ENCODE measurements at places on chromosomes 6 and 20.
A peak's percentile ranks its signal among the peaks of the same experiment; 100 is the strongest.

DNA sequence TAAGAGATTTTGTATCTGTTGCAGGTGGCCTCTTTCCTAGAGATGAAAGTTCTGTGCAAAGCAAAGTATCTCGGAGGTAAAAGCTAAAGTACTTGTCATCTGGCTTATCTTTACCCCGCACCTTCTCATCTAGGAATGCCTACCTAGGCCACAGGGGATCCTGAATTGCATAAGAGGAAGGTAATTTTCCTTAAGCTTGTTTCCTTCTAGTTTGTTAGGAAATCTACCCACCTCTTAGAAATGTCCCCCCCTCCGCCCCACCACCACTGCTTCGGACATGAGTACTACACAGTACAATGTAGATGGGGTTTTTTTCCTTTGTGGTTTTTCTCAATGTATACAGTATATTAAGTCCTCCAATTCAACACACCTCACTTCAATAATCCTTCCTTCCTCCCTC lies 21.5 kb downstream of the FOXC1 start:
- DNase-seq = no peak

- DNase-seq = peak; percentile 28
Measured at GRCh38 chr6:143058987-143059386, 1.7 kb upstream of the AIG1 start.

- DNase-seq = no peak
Measured at GRCh38 chr20:57608516-57608915, 11.7 kb downstream of the ZBP1 start.

DNA sequence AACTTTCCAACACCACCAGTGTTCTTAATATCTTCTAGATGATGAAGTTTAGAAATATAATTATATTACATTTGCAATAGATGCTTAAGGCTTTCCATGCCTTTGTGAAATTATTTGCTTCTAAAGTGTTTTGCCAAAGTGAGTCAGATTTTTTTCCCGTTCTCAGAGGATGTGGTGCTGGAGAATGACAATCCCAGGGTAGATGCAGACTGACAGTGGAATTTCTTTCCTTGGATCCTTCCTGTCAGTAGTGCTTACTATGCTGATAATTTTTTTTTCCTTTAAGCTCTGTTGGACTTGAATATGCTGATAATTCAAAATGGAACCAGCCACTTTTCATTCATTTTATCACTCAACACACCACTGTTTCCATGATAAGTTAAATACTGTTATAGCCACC lies 59.9 kb upstream of the SOX4 start:
- no peak for DNase-seq

DNA sequence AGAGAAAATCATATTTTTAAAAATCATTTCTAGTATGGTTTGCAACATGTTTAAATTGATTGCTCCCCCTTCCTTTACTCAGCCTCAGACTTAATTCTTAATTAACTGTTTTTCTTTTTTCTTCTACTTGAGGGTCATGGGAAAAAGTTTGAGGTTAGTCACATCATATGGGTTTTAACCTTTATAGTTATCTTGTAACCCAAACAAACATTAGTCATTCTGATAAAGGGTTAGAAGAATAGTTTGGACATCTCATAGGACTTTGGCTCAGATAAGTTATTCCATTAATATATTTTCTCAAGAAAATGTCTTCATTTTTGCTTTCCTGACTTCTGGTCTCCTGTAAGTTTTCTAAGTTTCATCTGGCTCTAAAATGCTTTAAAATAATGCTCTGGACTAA lies 34.5 kb upstream of the TSPYL1 start:
- no peak for DNase-seq

- no peak for DNase-seq
Measured at GRCh38 chr6:80523010-80523409, 416.5 kb downstream of the BCKDHB start.

DNA sequence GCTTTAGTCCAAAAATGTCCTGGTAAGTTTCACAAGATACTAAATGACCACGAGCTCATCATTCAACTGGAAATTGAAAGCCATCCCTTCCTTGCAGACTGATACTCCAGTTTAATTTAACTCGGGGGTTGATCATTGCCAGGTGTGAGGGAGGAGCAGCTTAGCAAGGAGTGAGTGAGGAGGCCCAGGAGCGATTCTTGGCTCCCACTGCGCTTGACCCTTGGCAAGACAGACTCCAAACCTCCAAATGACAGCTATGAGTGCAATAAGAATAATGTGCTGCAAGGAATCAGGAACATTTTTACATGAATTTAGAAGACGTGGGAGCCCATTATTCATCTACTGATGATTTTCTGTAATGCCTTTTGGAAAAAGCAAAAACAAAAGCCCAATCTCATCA lies 64.9 kb downstream of the LAMA4 start:
- no peak for DNase-seq

DNA sequence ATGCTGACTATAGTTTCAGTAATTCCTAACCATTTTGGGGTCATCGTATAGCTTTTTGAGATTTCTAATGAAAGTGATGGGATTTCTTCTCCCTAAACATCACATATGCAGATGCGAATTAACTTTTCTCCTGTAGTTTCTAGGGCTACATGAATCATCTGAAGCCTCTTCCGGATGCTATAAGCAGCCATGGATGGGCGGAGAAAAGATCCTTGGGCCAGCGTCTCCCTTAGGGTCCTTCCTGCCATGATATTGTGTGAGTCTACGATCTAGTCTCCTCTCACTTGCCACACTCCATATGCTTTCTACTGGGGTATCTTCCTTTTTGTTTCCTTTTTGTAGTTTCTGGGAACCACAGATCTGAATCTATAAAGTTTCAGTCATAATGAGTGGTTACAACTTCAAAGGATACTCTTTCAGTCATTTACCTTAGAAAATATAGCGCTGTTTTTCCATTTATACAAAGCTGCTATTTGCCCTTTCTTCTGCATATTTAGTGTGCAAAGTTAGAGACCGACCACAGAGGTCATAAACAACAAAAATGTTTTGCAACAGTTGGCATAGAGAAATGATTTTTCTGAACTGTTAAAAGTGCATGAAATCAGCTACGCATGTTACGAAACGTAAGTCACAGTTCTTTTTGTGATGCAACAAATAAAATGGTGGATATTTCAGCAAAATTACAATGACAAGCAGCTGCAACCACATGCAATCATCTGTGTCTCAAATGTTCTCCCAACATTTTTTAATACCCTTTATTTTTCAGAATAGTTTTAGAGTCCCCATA lies 396.2 kb upstream of the SLC35B3 start:
- DNase-seq = no peak

DNA sequence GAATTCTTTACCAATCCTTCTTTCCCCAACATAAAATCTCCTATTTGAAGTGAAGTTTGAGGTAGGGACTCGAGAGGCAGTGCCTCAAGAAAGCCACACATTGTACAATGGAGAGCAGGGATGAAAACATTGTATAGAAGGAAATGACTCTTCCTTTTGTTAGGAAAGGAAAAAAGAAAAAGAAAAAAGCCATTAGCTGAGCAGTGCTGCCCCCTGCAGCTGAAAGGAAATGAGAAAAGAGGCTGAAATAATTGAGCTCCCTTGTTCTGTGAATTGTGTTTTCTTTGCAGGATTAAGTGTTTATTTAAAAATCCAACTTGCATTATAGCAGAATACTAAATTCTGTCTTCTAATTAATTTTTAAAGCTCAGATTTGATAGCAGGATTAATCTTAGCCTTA lies 162.9 kb upstream of the SASH1 start:
- peak; percentile 20 for DNase-seq

DNA sequence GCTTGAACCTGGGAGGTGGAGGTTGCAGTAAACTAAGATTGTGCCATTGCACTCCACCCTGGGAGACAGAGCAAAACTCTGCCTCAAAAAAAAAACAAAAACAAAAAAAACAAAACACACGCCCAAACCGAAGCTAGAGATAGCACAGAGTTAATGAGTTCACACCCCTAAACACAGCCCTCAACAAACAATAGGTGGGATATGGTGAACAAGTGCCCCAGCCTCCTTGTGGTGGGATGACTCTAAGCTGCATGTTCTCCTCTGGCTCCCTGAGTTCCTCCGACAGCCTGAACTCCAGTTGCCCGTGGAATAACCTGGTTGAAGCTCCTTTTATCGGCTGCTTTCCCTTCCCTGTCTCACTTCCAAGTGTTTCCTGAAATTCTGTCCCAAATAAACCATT lies 22.1 kb upstream of the DSN1 start:
- no peak for DNase-seq

GRCh38 chr20:14313341-14314020 lies 23.9 kb downstream of the FLRT3 start:
- no peak for DNase-seq

DNA sequence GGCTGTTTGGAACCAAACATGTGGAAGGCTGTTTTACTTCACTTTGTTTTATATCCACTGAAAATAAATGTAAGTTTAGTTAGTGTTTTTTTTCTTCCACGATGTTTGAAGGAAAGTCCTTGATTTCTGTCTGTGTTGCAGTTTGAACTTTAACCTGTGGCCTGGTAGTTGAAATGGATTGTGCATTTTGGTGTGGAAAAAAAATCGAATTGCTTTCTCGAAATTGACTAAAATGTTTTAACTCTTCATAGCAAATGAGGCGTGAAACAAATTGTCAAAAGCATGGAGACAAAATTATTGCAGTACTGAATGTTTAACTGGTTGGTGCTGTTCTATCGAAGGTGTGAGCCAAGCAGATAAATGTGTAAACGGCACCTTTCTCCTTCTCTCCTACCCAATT lies 24.5 kb downstream of the ARID1B start:
- DNase-seq = no peak

GRCh38 chr6:122712093-122712447 lies 67.4 kb upstream of the FABP7 start:
- no peak for DNase-seq

DNA sequence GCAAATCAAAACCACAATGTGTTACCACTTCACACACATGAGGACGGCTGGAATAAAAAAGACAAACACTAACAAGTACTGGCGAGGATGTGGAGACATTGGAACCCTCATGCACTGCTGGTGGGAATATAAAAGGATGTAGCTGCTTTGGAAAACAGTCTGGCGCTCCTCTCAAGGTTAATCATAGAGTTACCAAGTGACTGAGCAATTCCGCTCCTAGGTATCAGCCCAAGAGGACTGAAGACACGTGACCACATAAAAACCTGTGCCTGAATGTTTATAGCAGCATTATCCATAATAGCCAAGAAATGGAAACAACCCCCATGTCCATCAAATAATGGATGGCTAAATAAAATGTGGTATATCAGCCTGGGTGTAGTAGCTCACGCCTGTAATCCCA lies 45.0 kb downstream of the VSTM2L start:
- no peak for DNase-seq

DNA sequence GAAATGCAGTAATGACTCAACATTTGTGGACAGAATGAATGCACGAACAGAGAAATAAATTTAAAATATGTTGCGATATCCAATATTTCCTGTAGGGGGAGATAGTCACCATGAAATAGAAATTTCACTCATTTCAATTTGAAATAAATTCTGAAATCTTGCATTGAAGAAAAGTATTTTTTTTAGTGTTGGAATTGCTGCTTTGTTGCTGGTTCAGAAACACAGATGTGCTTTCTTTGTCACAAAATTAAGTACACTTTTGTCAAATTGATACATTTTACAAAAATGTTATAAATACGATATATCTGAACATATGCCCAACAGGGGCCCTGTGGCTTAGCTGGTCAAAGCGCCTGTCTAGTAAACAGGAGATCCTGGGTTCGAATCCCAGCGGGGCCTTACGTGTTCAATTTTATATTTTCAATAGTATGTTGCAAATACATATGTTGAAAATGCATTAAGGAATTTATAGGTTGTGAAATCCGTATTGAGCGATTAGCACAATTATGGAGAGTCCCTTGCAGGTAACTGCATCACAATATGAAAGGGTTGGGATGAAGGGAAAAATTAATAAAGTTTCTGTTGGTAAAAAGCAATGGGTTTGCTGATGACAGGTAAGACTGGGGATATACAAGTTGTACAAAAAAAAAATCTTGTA lies 85.4 kb upstream of the PRSS16 start:
- DNase-seq = no peak

- DNase-seq = no peak
Measured at GRCh38 chr6:1049900-1050299, 262.0 kb upstream of the FOXQ1 start.

DNA sequence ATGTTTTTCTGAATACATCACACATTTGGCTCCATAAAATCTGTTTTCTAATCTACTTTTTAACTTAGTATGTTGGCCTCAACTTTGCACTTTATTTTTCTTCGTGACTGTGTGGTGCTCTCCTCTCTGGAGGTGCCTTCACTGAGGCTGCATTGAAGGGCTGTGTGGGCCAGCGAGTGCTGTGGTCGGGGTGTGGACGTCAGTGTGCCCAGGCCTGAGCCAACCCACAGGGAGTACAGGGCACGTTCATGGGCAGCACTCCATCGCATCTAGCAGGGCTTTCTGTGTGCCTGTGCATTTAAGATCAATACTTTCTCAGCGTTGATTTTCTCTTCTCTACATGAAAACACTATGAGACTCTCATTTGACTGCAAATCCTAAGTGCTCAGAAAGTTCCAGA lies 37.8 kb downstream of the DACT2 start:
- no peak for DNase-seq

GRCh38 chr6:149823013-149823412 lies 41.1 kb downstream of the LRP11 start:
- DNase-seq = no peak

- DNase-seq = no peak
Measured at GRCh38 chr20:15359056-15359455, 1021.6 kb upstream of the FLRT3 start.

GRCh38 chr6:90131125-90131524 lies 165.5 kb downstream of the BACH2 start:
- DNase-seq = no peak

GRCh38 chr20:36483919-36484808 lies 57.2 kb upstream of the MYL9 start:
- no peak for DNase-seq

DNA sequence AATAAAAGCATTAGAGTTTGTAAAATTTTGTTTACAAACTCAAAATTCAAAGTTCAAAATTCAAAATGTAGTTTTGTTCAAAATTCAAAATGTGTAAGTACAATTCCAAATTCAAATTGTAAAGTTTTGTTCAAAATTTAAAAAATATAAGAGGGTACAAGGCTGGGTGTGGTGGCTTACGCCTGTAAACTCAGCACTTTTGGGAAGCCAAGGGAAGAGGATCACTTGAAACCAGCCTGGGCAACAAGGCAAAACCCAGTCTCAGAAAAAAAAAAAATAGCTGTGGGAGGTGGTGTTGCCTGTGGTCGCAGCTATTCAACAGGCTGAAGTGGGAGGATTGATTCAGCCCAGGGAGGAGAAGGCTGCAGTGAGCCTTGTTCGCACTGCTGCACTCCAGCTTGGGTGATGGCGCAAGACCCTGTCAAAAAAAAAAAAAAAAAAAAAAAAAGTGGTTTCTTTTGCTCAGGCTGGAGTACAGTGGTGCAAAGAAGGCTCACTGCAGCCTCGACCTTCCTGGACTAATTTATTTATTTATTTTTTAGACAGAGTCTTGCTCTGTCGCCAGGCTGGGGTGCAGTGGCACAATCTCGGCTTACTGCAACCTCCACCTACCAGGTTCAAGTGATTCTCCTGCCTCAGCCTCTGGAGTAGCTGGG lies 5.4 kb upstream of the ZBTB12 start:
- DNase-seq = no peak
